ENCODE measurements at places on chromosomes 13 and 19. TPM values are rescaled to one million over a fixed set of nuclear protein-coding genes. Genes with fewer than 3 reads are reported as not detected.

DNA sequence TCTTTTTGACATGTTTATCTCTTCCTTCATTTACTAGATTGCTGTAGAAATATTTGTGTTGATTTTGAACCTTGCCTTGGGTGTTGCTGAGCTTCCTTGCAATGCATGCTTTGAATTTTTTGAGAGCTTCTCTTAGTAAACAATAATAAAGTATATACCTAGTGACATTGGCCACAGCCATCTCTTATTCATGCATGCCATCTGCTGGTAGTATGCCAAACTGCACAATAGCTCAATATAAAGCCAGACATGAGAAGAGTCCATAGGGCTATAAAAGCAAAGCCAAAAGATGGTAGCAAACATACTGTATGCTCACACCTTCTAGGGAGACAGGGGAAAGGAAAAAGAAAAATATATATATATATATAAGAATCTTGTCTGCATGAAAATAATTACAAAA, 18.9 kb upstream of the ZSCAN5A start:
- DNase-seq = peak; percentile 16

The VSTM1 gene
- total RNA-seq = not detected

GRCh38 chr19:10453852-10454251, 33.5 kb downstream of the PDE4A start:
- no peak for DNase-seq

DNA sequence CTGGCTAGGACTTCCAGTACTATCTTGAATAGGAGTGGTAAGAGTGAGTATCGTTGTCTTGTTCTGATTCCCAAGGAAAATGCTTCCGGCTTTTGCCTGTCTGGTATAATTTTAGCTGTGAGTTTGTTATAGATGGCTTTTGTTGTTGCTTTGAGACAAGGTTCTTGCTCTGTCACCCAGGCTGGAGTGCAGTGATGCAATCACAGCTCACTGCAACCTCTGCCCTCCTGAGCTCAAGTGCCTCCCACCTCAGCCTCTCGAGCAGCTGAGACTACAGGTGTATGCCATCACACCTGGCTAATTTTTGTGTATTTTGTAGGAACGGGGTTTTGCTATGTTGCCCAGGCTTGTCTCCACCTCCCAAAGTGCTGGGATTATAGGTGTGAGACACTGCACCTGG, 6.1 kb upstream of the ZNF543 start:
- DNase-seq = no peak

- no peak for DNase-seq
These were observed 335.7 kb downstream of the TSHZ3 start for GRCh38 chr19:31013384-31014020.

GRCh38 chr13:78572459-78572858, 30.9 kb downstream of the POU4F1 start:
- DNase-seq = no peak

GRCh38 chr13:93700115-93700514, 473.5 kb downstream of the GPC6 start:
- no peak for DNase-seq

GRCh38 chr13:50711131-50711815, 132.2 kb downstream of the DLEU7 start:
- DNase-seq = no peak

- DNase-seq = no peak
These were observed 208.9 kb upstream of the TMTC4 start for GRCh38 chr13:100883453-100883852.

GRCh38 chr19:12648088-12648487, 18.5 kb downstream of the MAN2B1 start:
- DNase-seq = no peak

DNA sequence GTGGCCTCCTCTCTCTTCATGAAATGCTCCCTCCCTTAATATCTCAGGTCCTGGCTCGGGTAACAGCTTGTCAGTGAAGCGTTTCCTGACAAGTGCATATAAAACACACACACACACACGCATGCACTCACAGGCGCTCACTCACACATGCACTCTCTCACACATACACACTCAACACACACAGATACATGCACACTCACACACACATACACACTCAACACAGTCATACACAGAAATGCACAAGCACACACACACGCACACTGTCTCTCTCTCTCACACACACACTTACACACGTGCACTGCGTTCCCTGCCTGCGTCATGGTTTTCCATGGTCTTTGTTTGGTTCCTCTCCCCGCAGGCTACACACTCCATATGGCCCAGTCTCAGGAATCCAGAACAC, 344.1 kb downstream of the UQCRFS1 start:
- DNase-seq = no peak

DNA sequence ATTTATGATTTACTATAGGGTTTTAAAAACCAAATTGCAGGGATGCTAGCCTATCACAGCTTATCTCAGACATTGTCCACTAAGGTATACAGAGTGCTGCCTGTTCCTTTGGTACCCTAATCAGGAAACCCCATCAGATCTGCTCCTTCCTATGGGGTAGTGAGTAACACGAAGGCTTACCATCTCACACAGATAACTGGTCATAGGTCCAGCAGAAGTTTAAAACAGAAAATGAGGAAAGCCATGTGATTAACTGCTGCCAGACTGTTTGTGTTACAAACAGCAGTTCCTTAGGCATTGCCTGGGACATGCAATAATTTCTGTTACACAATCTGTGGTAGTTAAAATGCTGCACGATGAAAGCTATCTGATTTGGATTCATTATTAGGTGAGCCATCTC, 53.5 kb upstream of the ALOX5AP start:
- no peak for DNase-seq

- no peak for DNase-seq
These were observed 36.2 kb downstream of the SPATA13 start for GRCh38 chr13:24196593-24197197.

DNA sequence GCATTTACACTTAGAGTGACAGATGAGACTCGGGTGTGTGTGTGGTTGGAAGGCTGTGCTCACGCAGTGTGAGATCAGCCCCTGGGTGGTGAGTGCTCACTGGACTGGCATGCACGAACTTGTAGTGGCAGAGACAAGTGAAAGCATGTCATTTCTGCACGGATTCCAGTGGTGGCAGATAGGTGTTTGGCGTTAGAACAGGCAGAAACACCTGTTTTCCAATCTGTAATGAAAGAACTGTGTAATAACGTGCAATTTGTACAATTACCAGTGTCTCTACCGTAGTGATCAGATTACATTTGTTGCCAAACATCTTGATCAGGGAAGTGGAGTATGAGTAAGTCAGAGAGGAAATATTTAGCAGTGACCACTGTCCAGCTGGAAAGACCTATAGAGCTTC, 8.2 kb downstream of the LAMP1 start:
- no peak for DNase-seq

DNA sequence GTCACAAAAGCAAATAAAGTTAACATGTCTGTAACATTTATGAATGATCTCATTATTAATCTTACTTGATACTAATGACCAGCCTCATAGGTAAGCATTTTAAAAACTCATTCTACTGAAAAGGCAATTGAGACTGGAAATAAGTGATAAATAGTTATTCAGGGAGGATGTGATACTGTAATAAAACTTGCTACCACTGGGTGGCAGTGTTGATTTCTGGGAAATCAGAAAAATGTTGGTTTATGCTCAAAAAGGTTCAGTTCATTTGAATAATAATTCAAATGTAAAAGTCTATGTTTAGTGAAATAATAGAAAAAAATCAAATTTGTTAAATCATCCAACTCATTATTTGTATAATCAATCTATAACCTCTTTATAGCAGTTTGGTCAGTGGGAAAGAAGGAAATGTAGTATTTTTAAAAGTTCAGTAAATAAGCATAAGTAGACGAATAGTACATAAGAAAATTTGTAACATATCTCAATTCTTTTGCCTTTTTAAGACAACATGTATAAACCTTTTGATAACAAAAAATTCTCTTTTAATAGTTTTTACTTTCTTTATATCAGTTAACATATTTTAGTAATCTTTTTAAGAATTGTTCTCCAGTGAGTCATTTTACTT, 9.6 kb downstream of the ABHD13 start:
- DNase-seq = peak; percentile 11

- DNase-seq = no peak
These were observed 42.6 kb downstream of the KLF2 start for GRCh38 chr19:16367261-16367683.

The OLFM2 gene
- total RNA-seq = 55.0 TPM

- no peak for DNase-seq
These were observed 5.2 kb downstream of the EFNB2 start for GRCh38 chr13:106530171-106530851.

- DNase-seq = no peak
These were observed 91.8 kb downstream of the UBL3 start for GRCh38 chr13:29758531-29759114.

GRCh38 chr13:34086281-34086680, 268.3 kb downstream of the RFC3 start:
- DNase-seq = no peak

The THSD8 gene
- 22.7 TPM for total RNA-seq

DNA sequence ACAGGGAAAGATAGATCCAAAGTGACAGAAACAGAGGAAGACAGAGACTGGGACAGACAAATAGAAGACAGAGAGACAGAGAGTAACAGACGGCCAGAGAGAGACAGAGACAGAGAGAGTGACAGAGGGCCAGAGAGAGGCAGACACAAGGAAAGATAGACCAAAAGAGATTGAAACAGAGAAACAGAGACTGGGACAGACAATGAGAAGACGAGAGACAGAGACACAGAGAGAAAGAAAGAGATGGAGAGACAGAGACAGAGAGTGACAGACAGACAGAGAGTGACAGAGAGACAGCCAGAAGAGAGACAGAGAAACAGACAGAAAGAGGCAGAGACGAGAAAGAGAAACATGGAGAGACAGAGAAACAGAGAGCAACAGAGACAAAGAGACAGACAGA, 127.3 kb downstream of the UQCRFS1 start:
- no peak for DNase-seq

DNA sequence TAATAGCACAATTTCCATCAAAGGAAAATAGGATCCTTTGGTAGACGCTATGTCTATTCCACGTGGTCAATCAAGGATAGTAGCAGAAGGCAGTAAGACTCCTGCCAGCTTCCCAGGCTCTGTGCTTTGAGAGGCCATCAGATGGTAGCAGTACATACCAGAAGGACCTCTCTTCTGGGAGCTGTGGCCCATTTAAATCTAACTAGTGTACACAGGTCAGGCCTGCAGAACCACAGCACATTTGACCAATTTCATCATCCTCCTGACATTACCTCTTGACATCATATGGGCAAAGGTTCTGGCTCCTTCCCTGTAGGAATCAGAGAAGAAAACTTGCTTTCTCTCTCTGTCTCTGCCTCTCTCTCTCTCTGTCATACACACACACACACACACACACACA, 229.6 kb upstream of the HTR2A start:
- DNase-seq = no peak

- no peak for DNase-seq
These were observed 9.1 kb downstream of the FOXO1 start for GRCh38 chr13:40657307-40657706.

GRCh38 chr13:43157796-43158195, 134.4 kb downstream of the DNAJC15 start:
- DNase-seq = no peak

The ZNF865 gene
- 19.9 TPM for total RNA-seq

DNA sequence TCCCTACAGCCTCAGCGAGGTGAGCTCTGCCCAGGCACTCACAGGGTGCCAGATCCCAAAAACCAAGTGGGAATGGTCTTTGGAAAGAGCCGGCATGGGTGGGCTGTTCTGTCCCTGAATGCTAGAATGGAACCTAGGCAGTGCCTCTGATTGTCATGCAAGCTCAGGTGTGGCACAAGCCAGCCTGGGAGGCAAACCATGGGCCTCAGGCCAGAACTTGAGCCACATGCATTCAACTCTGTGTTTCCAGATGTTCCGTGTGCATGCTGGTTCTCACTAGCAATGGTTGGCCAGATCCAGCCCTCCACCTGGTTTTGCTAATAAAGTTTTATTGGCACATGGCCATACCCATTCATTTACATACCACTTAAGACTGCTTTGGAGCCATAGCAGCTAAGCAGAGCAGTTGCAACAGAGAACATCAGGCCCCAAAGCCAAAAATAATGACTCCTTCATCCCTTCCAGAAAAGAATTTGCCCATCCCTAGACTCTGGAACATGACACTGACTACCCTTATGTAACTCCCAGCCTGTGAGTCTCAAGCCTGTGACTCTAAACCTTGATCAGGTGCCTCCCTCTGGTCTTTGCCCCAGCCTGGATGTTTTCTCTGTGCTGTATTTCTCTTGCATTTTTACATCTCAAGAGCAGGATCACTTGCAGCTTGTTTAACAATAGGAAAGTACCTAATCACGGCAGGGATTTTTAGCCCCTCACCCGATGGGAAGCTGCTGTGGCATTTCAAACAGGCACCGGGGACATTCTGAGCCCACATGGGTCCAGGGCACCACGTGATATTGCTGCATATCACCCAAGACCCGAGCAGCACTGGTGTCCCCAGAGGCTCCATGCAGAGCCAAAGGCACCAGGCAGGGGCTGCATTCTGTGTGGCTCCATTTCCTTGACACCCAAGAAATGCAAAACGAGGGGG, 55.4 kb upstream of the USE1 start:
- no peak for DNase-seq

GRCh38 chr13:111365149-111366005, 44.9 kb downstream of the TEX29 start:
- no peak for DNase-seq

- no peak for DNase-seq
These were observed at the start of gene KLK2 for GRCh38 chr19:50873056-50873455. Gene KLK2, plus strand, starts transcription at chr19:50873439. Its CDS starts 35 bp downstream, at chr19:50873474.

DNA sequence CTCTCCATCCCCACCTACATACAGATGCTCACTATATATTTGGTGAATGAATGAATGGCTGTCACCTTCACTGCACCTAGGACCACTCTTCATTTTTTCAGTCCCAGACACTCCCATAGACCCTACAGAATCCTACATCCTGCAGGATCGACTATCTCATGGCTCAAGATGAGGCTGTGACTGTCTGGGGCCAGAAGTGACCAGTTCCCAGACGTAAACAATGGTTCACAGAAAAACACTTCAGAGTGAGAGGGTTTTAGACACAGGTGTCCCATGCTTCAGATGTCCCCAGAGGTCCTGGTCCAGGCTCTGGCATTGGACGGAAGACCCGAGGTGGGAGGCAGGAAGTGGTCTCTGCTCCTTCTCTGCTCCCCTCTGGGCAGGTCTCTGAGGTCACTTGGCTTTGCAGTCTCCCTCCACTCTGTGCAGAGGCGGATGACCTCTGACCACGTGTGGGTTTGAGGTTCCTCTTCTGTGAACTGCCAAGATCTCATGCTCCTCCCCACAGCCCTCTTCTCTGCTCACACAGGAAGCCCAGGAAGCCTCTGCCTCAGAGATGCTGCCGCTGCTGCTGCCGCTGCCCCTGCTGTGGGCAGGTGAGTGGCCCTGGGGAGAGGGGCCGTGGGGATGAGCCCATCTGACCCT, 24.9 kb downstream of the SIGLEC7 start:
- DNase-seq = no peak

The TMEM59L gene
- total RNA-seq = 6.4 TPM

Measured in progenitor cell of endocrine pancreas (in vitro differentiated cells).